ENCODE measurements at places on chromosomes 2 and 18.
A peak's percentile ranks its signal among the peaks of the same experiment; 100 is the strongest.

DNA sequence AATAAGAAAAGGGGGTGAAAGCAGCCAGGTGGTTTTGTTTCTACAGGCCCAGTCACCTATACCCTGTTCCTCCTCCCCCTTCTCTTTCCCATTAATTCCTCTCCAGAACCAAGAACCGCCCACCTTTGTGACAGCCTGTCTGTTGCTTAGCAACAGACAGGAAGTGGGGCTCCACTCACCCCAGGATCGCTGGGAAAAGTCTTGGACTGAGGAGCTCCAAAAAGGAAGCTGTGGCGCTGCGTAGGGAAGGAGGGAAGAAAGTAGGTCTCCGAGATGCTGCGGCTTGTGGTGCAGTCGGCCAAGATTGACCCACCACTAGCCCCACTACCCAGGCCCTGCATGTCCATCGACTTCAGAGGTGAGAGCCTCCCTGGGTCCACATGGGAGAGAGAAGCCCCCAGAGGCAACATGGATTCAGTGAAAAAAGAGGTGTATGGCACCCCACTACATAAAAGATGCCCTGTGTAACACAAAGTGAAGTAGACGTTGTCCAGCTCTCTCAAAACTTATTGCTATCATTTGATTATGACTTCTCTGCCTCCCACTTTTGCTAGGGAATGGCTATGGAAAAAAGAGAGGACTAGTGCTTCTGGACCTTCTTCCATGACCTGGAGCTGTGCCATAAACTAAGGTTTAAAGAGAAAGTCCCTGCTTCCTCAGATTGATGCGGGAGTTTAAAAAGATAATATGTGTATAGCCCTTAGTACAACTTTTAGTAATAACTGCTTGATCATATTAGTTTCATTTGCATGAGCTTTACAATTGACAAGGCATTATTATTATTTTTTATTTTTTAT lies at the start of gene FER1L5:
FER1L5 (plus strand) TSS at position 201 of the 797 bp plus-strand sequence; CDS start at position 274, 73 bp downstream.
- DNase-seq = peak; percentile 94

DNA sequence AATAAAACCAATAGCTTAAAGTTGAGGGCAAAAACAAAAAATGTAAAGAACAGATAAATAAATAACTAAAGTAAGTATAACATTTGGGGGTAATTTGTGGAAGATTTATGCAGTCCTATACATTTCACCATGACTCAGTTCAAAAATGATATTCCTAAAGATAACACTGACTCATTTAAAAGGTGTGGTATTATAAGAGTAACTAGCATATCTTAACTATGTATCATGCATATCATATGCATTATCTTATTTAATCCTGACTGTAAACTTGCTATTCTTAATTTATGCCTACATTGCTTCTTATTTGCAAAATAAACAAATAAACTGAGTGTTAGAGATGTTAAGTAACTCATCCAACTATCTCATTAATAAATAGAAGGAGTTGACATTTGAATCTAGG lies 726.5 kb upstream of the PKDCC start:
- DNase-seq = no peak

DNA sequence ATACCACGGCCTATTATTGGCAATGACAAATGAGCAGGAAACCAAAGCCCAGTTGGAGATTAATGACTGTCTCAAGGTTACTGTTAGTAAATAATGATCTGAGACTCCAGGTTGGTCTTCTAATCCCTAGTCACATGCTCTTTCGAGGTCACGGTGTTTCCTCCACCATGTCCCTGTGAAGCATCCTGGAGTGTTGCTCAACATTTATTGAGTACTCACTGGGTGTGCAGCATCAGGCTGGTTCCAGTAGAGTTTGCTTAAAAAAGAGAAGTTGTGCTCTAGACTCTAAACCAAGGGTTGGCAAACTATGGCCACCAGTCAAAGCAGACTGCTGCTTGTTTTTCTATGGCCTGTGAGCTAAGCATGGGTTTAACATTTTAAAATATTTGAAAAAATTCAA lies 263.8 kb upstream of the ATP5MC3 start:
- DNase-seq = no peak

- DNase-seq = peak; percentile 25
Observed at GRCh38 chr2:164599954-164600589, 21.2 kb downstream of the GRB14 start.

DNA sequence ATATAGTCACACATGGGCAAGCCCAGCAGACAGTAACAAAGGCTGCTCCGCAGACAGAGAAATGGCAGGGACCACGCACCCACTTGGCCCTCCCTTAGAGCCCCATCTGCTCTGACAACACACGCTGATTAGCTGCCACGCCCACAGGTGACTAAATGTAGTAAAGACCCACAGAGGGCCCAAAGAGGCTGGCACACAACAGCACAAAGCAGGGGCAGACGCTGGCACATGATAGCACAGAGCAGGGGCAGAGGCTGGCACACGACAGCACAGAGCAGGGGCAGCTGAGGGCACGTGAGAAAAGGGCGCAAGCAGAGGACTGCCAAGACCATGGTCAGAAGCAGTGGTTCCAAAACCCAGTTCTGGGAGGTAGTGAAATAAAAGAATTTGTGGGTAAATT lies 10.6 kb downstream of the AFG3L2 start:
- DNase-seq = no peak

All from G401 (cell line).